ENCODE measurements at places on chromosomes 7 and 10.
A peak's percentile ranks its signal among the peaks of the same experiment; 100 is the strongest.

DNA sequence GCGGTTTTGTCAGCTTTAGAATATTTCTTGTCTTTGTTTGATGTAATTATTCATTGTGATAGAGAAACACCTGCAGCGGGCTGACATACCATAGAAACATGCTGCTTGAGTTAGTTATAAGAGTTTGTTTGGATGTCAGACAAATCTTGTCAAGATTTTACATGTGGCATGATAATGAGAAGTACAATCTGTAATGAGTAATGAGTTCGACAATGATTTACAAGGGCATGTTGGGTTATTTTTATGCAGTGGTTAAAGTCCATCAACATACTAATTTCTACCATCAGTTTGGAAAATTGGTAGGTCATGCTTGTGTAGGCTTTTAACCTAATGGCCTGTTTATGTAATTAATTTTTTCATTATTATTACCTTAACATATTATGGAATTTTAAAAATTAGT lies 31.3 kb downstream of the FZD1 start:
- no peak for DNase-seq

- no peak for DNase-seq
These were observed 445.3 kb downstream of the HTR7 start for GRCh38 chr10:90412582-90412981.

DNA sequence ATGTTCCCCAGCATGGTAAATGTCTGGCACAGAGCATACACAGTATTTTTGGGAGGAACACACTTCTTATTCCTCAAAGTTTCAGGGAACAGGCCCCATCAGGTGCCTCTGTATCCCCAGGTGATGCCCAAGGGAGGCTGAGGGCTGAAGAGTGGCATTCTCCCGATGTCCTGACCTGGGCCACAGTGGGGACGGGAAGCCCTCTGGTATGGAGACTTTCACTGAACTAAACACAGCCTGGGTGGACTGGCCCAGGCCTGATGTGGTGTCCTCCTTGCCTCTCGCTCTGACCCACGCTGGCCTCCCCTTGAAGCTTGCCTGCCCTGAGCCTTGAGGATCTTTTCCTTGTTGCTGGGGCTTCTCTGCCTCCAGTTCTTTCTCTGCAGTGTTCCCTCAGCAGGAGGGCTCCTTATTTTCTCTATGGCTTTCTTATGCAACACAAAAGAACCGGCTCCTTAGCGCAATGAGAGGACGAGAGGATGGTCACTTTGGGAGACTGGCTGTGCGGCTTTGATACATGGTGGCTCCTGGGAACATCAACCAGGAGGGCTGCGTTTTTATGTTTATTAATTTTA lies 157.5 kb upstream of the TNS3 start:
- DNase-seq = no peak

DNA sequence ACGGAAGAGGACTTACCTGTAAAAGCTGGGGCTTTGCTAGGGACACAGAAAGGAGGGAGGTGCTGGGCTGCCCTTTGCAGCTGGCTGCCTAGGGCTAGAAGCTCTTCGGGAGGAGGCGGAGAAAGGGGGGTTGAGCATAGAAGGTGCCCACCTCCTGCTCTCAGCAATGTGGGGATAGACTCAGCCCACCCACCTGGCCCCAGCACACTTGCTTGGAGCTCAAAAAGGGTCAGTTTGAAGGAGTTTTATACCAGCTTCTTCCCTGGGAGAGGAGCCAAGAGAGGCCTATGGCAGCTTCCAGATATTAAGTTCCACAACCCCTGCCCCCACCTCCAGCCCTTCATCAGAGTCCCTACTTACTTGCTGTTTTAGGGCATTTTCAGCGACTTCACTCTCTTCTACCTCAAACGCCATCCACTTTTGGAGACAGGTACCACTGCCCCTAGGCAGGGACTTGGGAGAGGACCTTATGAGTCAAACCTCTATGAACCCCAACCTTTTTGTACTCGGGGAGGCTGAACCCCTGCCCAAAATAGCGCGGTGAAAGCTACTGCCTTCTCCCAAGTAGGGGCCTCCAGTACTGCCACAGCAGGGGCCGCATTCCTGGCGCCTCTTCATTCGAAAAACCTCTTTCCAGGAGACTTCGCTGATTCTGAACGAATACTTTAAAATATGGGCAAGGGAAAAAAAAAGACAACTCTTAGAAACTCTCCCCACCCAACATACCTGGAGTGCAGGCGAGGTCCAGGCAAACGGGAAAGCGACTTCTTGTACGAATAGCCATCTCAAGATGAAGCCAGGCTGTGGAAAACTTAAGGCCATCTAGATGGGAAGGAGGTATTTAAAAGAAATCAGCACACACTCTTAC lies 1.2 kb upstream of the EVX1 start:
- no peak for DNase-seq

DNA sequence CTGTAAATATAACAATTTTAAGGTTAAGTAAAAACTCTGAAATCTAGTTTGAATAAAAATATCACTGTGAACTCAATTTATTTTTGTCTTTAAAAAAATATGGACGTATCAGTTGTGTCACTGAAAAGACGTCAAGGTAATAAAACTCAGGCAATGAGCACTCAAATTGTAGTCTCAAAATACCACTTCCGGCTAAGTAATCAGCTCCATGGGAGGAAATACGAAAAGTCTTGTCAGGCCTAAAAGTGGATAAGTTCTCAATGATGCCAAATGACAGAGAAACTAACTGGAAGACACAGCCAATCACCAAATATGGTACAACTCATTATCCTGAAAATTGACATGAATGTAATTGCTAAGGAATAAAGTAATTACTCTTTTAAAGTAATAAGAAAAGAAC lies 719 bp downstream of the CALN1 start:
- DNase-seq = no peak

DNA sequence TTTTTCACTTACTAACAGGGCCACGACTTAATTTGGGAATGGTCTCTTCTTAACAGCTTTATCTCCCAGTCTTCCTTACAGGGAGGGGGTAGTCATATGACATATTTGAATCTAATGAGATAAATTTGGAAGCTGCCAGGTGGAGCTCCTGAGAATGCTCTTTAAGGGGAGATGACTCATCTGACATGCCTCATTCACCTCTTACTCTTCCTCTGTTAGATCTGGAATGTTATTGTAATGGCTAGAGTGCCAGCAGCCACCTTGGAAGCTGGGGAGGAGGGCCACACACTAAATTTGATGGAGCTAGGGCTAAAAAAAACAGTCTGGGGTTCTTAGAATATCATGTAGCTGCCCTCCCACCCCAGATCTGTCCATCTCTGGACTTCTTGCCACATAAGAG lies 22.7 kb downstream of the HECW1 start:
- no peak for DNase-seq

GRCh38 chr10:24894309-24894708 lies 58.1 kb downstream of the PRTFDC1 start:
- DNase-seq = no peak

- DNase-seq = no peak
These were observed 639.7 kb downstream of the AUTS2 start for GRCh38 chr7:70237831-70238575.

GRCh38 chr10:132846631-132847415 lies 60.9 kb upstream of the NKX6-2 start:
- no peak for DNase-seq

- no peak for DNase-seq
These were observed 506.5 kb downstream of the TCERG1L start for GRCh38 chr10:130804778-130805634.

- DNase-seq = peak; percentile 20
These were observed 3.4 kb downstream of the INHBA start for GRCh38 chr7:41699516-41699915.

DNA sequence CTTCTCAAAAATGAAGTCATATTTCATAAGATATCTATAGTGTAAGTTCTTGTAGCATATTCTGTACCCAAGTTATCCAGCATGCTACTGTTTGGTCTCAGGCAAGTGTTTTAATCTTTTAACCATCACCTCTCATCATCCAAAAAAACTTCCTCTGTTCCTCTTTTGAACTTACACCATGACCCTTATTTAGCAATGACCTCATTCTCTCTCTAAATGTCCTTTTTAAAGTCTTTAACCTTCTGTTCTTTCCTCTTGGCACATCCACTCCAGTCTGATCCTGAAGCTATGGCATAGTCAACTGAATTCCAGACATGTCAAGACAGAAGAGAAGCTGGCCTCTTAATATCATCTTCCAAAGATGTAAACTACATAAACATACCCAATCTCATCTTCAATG lies 26.2 kb downstream of the PPP3CB start:
- no peak for DNase-seq

- no peak for DNase-seq
These were observed 115.4 kb downstream of the MLLT10 start for GRCh38 chr10:21649454-21649872.

DNA sequence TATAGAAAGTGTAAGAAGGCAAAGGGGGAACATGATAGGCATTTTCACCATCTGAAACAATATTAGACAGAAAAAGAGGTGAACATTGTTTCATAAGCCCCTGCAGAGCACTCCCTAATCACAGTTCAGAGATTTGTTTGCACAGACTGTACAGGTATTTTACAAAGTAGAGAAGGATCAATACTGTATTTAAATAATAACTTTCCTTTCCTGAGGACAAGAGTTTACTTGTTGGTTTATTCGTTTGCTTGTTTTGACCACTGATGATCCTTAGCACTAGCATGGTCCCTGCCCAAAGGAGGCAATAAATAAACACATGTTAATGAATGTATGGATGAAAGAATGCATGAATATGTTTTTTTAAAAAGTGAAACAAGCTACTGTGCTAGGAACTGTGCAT lies 690.1 kb upstream of the COBL start:
- DNase-seq = no peak

DNA sequence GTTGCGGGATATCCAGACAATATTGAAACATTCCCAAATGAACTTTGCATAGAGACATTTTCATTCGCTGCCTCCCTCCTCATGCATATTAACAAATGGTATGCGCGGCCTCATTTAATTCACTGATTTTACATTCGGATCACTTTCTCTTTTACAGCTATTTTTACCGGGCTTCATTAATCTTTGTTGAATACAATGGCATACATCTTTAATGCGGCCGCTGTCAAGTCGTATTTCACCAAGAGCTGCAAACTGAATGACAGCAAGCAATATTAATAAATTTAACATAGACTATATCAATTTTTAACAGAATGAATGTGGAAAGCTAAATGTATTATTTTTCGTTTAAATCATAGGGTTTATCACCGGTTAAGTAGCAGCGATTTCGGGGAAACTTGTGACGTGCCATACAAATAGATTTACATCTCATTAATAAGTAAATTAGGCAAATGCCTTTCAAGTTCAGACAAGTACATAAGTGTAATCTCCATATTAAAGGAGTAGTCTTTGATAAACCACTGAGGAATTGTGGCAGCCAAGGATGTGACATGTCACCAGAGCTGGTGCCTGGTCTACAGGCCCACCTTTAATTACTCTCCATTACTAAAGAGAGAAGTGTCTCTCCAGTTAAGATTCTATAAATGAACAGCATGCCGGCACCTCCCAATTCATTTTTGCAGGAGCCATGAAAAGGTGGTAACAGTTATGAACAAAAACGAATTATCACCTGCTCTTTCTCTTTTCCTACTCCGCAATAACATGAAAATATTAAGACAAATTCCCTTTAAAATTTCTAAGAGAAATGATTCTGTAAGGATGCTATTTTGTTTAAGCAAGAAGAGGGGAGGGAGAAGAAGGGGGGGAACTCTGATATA lies 568.9 kb upstream of the MKI67 start:
- DNase-seq = no peak

GRCh38 chr10:48941427-48942075 lies 1.9 kb upstream of the LRRC18 start:
- DNase-seq = no peak

- DNase-seq = no peak
These were observed 38.3 kb downstream of the C1QL3 start for GRCh38 chr10:16483241-16483917.

GRCh38 chr10:129897871-129898626 lies 66.0 kb downstream of the EBF3 start:
- no peak for DNase-seq

- DNase-seq = no peak
These were observed 126.0 kb upstream of the GDF10 start for GRCh38 chr10:47173929-47174442.

DNA sequence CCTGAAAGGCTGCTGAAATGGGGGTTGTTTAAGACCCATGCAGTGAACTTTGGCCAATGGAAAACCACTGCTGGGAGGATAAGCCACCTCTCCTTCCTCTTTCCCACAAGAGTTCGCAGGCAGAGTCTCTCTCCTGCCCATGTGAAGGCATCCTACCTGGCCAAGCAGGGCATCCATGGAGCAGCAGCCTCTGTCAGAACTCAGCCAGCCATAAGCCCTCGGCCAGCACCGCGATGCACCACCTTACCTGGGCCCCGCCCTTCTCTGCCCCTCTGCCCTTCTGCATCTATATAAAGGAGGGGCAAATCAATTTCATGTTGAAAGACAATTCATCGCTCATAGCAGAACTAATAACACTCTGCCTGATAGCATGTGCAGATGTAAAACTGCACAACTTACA lies 6.1 kb upstream of the STK32C start:
- DNase-seq = no peak

DNA sequence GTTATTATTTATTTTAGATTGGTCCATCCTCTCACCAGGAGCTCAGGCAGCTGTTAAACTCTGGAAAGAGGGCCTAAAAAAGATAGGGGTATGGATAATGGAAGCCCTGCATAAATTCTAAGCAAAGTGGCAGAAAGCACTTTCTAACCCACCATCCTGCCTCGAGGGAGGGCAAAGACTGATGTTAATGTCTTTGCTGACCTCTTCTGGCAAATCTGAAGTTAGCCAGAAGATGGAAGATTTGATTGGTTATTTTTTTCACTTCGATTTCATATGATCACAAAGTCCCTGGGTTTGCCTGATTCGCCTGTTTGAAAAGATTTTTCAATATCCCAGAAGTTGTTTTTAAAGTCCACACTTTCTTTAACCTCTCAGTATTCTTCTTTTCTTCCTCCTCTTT lies 24.8 kb downstream of the OR9A2 start:
- DNase-seq = no peak

DNA sequence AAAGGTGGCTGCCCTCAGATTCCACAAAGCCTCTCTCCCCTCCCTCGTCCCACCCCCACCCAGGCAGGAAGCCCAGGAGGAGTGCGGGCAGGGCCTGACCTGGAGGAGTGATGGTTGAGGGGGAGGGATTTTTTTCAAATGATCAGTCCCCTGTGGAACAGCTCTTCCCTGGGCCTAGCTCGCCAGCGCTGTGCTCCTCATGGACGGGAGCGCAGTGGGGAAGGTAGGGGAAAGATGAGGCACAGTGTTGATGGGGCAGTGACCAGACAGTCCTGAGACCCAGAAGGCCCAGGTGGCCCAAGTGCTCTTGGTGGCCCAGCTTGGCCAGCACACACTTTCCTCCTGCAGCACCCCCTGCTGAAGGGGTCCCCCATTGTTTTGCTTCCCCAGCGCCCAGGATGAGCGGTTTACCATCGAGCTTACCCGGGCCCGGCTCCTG lies 8.5 kb downstream of the SAP25 start:
- no peak for DNase-seq

GRCh38 chr7:45983720-45984255 lies 62.7 kb upstream of the IGFBP3 start:
- DNase-seq = no peak

- peak; percentile 57 for DNase-seq
These were observed 4.2 kb upstream of the RPEL1 start for GRCh38 chr10:103241262-103242011.

Measured in bone marrow (tissue), 2 donors.